ENCODE measurements at places on chromosomes 5 and 9.

DNA sequence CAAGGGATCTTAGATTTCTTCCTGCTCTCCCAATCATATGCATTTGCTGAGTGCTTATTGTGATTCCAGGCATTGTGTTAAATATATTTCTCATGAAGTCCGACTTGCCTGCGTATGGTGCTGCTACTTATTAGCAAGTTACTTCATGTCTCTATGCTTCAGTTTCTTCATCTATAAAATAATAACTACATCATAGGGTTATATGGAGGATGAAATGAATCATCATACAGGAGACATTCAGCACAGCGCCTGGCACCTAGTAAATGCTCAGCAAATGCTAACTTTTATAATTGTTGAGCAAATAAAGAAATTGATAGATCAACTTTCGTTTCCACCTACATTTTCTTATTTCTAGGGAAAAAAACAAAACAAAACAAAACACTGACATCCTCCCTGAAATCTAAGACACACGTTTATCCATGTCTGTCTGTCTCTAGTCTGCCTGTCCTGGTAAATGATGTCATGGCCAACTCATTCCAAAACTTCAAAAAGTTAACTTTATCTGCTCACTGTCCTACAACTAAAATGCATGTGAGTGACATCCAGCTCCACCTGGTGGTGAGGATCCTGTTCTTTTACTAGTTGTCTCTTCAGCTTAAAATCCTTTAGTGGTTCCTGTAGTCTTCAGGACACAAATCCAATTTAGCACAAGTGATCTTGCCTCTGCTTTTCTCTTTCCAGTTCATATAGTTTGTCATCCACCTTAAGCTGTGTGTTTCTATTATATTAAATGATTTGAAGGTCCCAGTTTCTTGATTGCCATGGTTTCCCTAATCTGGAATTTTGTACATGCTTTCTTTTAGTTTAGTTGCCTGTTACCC lies 27.7 kb downstream of the PPP3R2 start:
- no peak for DNase-seq

- no peak for DNase-seq
These were observed 297.3 kb upstream of the SMARCA2 start for GRCh38 chr9:1717882-1718281.

GRCh38 chr5:64958757-64959391 lies 190.1 kb downstream of the CWC27 start:
- DNase-seq: no peak

DNA sequence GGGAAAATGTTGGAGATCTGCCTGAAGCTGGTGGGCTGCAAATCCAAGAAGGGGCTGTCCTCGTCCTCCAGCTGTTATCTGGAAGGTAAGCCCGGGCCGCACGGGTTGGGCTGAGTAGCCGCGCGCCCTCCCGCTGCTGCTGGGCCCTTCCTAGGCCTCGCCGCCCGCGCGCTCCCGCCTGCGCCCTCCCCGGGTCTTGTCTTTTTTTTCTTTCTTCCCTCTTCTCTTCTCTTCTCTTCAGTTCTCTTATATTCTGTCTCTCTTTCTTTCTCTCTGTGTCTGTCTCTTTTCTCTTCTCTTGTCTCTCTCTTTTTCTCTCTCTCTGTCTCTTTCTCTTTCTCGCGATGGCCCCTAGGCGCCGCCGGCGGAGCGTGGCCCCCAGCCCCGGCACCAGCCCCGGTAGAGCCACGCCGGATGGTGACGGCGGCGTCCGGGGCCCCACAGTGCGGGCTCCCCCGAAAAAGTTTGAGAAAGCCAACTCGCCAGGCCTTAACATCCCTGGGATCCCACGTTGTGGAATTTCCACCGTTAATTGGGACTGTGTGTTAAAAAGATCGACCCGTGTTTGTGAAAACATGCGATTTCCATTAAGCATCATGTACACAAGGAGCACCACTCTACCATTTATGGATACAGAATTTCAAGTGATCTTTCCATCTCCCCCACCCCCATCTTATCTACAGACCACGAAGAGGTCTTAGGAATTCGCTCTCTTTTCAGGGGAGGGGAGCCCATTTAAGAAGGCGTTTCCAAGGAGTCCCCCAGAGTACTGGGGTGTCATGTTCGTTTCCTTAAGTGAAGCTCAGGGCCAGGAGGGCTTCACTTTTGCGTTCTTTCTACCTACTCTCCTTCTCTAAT lies 616 bp downstream of the ABL1 start:
- peak; percentile 28 for DNase-seq

DNA sequence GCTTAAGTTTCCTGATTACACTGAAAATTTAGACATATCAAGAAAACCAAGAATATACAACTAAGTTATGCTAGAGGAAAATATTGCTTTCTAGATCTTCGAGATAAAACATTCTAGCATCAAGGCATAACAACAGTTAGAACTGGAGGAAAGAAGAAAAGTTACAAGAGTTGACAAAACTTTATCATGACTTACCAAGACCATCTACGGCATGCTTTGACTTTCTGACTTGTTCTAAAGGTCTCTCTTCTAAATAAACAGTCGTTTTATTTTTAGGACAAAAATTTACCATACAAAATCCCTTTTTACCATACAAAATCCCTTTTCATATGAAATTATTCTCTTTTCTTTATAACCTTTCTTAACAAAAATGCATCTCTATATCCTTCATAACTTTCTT lies 1110.1 kb upstream of the CDH10 start:
- no peak for DNase-seq

DNA sequence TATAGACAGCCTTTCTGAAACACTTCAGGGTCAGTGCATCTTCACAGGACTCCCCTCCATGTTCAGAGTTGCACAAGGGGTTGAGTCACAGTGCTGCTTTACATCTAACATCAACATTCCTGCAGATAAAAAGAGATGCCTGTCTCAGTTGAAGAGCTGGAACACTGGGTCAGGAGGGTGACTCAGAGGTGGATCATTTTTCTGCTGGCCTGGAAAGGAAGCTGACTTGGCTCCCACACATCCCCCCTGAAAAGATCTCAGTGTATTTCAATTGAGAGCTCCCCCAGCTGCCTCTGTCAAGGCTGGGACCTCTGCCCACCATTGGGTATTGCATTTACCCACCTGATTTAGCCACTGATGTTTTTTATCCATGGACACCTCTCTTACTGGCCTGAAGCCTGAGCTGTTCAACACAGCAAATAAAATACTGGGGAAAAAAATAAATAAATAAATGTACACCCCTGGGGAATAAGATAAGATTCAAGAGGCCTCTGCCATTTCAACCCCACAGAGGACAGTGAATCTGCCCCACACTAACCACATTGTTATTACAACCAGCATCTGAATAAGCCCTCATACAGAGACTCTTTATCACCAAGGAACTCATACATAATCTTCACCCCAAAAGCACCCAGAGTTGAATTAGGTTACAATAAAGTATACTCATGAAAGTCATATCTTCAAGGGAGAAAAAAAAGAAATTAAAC lies 716.4 kb downstream of the SEMA5A start:
- DNase-seq: no peak

- no peak for DNase-seq
These were observed 201.7 kb downstream of the GADD45G start for GRCh38 chr9:89806371-89807100.
